ENCODE measurements at places on chromosomes 12 and 14.

- DNase-seq = no peak
Observed at GRCh38 chr14:55122440-55122986, 6.5 kb upstream of the LGALS3 start.

DNA sequence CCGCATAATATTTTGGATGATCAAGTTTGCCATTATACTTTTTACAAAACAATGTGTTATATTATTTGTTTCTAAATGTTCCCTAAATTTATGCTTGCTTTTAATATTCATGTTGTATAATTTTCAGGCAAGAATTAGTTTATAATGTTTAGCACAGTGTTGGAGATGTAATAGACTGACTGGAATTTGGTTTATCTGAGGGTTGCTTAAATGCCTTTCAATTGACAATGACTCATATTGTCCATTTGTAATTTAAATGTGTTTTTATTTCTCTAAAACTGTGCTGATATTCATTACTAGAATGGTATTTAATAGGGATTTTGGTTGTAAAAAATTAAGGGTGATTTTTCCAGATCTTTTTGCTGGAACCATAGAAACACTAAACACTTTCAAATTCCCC, 788.4 kb downstream of the SLC6A15 start:
- no peak for DNase-seq

GRCh38 chr14:21626491-21627230, 8.1 kb downstream of the OR10G2 start:
- DNase-seq = no peak

DNA sequence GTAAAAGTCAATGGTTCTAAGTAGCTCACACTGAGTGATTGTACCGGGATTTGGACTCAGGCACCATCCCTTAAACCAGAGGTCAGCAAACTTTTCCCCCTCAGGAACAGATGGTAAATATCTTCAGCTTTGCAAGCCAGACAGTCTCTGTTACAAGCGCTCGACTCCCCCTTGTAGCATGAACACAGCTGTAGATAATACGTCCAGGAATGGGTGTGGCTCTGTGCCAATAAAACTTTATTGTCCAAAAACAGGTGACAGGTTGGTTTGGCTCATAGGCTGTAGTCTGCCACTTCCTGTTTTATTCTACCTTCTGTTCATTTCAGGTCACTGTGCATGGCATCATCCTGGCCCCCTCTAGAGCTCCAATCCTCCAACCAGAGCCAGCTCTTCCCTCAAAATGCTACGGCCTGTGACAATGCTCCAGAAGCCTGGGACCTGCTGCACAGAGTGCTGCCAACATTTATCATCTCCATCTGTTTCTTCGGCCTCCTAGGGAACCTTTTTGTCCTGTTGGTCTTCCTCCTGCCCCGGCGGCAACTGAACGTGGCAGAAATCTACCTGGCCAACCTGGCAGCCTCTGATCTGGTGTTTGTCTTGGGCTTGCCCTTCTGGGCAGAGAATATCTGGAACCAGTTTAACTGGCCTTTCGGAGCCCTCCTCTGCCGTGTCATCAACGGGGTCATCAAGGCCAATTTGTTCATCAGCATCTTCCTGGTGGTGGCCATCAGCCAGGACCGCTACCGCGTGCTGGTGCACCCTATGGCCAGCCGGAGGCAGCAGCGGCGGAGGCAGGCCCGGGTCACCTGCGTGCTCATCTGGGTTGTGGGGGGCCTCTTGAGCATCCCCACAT, 7.6 kb downstream of the BDKRB1 start:
- no peak for DNase-seq

- no peak for DNase-seq
Observed at GRCh38 chr12:84920331-84920730, 7.7 kb upstream of the SLC6A15 start.

DNA sequence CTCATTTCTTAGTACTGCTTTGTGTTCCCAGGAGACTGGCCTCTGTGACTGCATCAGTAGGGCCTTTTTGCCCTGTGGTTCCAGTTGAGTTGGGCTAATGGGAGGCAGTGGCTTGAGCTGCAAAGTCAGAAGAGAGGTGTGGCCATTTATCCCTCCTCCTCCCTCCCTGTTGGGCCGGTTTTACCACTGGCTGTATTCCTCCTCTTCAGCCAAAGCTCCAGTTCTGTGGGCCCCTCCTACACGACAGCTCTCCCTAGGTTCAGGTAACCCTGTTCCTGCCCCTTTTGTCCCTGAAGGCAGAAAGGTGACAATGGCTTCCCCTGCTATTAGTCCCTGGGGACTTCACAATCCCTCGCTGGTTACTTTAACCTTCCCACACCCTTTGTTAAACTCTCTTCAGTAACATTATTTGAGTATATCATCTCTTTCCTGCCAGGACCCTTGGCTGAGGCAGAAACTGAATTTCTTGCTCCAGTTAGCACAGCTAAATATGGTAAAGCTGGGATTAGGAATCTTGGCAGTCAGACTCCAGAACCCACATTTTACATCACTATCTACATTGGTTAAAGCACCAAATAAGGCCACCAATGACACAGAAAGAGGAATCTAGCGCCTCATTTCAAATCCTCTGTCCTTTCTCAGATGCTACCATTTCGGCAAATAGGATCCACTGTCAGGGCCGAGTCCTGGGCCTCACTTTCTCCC, 121.9 kb upstream of the SLC35F4 start:
- no peak for DNase-seq

- no peak for DNase-seq
Observed at GRCh38 chr14:72023128-72024042, 91.2 kb downstream of the RGS6 start.

DNA sequence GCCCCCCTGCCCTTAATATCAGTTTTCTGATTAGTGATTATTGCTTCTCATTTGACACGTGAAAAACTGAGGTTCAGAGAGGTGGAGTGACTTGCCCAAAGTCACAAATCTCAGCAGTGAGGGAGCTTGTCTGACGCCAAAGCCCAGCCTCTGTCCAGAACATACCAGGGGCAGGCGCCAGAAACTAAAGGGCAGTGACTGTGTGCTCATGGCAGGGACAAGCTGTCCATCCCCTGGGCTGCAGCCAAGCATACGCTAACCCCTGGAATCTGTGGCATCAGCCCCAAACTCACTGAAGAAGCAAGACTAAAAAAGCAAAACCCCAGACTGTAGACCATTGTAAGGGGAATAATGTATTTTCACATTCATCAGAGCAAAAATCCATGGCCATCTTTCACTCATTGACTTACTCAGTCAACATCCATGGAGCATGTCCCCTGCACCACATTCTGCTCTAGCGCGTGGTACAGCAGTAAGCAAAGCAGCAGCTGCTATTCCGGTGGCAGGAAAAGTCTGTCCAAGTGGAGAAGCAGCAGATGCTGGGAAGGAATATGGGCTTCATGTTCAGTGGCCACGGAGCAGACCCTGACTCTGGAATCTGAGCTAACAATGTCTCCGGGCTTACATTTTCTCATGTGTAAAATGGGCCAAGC, 1.5 kb upstream of the SERPINA4 start:
- no peak for DNase-seq

DNA sequence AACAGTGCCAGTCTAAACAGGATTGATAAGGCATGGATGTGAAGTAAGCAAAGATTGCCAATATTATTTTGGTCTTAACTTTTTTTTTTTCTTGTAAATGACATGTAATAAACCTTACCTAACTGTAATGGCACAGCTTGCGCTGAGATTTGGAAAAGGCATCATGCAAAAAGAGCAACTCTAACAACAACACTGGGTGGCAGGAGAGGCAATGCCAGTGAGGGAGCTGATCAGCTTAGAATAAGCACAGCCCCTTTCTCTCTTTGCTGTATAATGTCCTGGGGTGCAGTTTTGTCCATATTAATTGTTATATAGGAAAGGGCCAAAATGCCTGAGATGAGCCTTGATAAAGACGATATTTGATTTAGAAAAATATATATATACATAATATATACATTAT, 1589.7 kb upstream of the FLRT2 start:
- no peak for DNase-seq

DNA sequence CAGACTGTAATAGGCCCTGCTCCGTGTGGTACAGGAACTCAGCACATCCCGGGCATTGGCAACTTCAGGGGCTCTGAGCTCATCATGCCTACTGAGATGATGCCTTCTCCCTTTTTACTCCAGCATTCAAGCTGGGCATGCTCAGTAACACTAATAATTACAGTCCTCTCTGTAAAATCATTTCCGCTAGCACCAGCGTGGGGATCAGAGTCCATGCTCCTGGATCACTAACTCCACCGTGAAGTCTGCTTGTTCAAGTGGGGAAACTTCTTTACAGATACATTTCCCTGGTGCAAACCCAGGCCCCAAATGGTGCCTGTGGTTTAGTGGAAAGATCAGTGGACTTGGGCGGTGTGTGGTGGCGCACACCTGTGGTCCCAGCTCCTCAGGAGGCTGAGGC, 16.7 kb downstream of the CLSTN3 start:
- DNase-seq = no peak

GRCh38 chr14:62674563-62675237, 370.6 kb downstream of the KCNH5 start:
- DNase-seq = no peak

- no peak for DNase-seq
Observed at GRCh38 chr12:72570601-72571000, 298.4 kb downstream of the TRHDE start.

GRCh38 chr14:24665440-24665991, 31.5 kb upstream of the GZMB start:
- no peak for DNase-seq

- no peak for DNase-seq
Observed at GRCh38 chr14:61620130-61620946, 75.0 kb upstream of the HIF1A start.

GRCh38 chr14:54680651-54681050, 113.7 kb downstream of the SAMD4A start:
- no peak for DNase-seq

- DNase-seq = no peak
Observed at GRCh38 chr14:49970474-49971147, 77.7 kb downstream of the ARF6 start.

- no peak for DNase-seq
Observed at GRCh38 chr12:66236969-66237368, 48.0 kb downstream of the IRAK3 start.

DNA sequence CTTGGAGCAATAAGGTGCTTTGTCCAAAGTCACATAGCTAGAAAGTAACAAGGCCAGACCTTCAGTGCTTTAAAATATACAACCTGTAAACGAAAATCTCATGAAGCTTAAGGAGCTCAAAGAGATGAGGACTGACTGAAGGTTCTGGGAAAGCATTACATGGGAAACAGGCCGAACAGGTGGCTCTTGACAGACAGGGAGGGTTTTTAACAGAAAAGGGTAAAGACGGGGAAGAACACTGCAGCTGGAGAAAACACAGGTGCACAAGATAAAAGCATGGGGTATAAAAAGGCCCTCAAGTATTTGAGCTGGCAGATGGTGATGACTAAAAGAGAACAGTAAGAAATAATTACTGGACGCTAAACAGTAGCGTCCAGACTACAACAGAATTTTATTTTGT, 257.2 kb downstream of the NELL2 start:
- no peak for DNase-seq

- peak; percentile 7 for DNase-seq
Observed at GRCh38 chr12:53299101-53299453, 418 bp upstream of the MYG1 start.

GRCh38 chr14:97626088-97626487, 828.9 kb downstream of the VRK1 start:
- no peak for DNase-seq

GRCh38 chr12:64993461-64993860, 127.6 kb downstream of the WIF1 start:
- DNase-seq = no peak

DNA sequence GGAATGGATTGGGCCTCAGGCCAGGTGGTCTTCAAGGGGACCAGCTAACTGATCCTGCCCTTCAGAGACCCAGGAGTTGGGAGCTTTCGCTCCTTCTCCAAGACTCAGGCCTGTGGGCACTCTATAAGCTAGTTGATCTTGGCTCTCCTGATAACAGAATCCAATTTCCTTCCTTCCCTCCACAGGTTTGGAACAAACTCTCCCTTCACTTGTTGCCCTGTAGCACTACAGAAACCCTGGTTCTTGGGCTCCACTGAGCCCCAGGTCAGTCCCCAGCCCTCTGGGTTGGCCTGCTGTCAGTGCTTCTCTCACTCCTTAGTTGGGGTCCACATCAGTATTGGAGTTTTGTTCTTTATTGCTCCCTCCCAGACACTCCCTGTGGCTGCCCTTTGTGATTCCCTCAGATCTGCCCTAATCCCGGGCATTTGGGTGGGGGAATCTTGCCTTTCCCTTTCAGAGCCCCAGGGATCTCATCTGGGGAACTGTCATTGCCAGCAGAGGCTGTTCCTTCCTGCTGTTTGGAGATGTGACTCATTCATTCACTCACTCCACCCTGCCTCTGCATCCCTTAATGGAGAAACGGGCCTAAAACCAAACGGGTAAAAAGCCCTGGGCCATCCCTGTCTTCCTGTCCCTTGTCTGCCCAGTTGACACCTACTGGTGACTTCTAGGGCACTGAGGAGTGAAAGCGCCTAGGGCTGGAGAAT, 4.4 kb upstream of the GPD1 start:
- no peak for DNase-seq

GRCh38 chr14:79833781-79834180, 377.5 kb downstream of the DIO2 start:
- DNase-seq = no peak

- DNase-seq = no peak
Observed at GRCh38 chr12:10982244-10982643, 4.5 kb downstream of the TAS2R50 start.

- no peak for DNase-seq
Observed at GRCh38 chr12:130998136-130998535, 44.4 kb downstream of the ADGRD1 start.

- no peak for DNase-seq
Observed at GRCh38 chr14:74240794-74241651, 1.8 kb downstream of the VSX2 start.

DNA sequence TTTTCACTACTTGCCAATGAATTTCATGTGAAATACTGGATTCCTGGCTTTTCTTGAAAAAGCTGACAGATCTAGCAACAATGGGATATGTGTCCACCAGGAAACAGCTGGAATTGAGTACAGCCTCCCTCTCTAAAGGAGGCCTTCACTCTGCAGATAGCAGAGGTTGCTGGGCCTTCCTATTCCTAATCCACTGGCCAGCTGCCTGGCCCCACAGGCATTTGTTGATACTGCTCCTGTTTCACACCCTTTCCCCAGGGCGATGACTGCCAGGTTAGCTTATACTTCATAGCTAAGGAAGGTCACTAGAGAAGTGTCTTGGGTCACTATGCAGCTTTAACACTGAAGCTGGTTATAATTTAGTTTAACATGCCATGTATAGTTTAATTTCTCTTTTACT, 87.5 kb upstream of the PDZRN4 start:
- no peak for DNase-seq

DNA sequence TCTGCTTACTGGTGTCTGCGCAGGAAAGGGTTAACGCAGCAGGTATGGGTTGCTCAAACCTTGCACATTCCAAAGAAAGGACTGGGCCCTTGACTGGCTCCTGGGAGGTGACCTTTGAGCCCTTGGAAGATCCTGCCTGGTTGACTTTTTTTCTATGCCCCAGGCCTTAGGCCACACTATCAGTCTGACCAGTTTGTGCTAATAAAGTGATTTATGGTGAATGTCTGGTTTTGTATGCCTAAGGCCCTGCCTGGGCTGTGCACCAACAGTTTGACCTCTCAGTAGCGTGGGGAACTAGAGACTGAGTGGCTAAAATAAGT, 61.4 kb upstream of the SCN8A start:
- DNase-seq = no peak

Data from activated naive CD4-positive, alpha-beta T cell (primary cell).